ENCODE measurements at places on chromosomes 11 and 22.

DNA sequence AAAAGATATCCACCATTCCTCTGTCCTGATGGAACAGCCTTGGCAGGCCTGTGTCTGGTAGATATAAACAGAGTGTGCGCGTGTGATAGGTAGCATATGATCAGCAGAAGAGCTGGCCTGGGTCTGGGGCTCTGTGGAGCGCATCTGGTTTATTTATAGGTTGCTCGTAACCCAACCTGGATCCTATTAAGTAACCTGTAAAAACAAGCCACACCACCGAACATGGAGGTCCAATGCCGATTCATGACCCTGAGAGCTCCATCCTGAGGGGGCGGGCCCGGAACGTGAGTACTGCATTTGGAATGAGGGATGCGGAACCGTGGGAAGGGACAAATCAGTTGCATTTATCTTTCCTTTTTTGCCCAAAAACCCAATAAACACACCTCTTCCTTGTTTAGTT lies 31.9 kb upstream of the APOL5 start:
- DNase-seq = no peak

DNA sequence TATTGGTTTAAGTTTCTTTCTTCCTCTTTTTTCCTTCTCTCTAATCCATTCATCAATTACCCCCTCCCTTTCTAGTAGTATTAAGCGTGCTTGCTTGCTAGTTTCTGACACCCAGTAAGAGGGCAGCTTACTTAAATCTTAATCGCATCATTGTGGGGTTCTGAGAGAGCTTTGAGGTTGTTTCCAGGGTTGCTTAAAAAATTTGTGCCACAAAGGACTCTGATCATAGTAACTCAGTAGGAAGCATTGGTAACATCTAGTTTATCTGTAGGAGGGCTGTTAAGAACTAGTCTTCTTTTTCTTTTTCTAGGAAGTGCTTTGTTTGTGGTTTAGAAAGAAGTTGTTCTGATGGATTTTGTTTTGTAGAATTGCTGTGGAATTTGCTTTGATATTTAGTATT lies 45.3 kb downstream of the TMEM135 start:
- DNase-seq = no peak

DNA sequence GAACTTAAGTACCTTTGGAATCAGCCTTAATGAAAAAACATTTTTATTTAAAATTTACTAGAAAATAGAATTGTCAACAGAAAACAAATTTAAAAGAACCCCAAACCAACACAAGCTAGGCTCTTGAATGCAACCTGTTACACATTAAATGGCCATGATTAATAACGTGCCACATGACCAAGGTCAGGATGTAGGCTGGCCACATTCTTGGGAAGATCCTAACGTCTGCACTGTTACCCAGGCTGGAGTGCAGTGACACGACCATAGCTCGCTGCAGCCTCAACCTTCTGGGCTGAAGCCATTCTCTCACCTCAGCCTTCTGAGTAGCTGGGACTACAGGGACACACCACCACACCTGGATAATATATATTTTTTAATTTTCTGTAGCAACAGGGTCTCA lies 126.4 kb upstream of the APOA1 start:
- no peak for DNase-seq

- DNase-seq = peak; percentile 56
Observed at GRCh38 chr11:18720808-18721560, 5.0 kb downstream of the IGSF22 start.

DNA sequence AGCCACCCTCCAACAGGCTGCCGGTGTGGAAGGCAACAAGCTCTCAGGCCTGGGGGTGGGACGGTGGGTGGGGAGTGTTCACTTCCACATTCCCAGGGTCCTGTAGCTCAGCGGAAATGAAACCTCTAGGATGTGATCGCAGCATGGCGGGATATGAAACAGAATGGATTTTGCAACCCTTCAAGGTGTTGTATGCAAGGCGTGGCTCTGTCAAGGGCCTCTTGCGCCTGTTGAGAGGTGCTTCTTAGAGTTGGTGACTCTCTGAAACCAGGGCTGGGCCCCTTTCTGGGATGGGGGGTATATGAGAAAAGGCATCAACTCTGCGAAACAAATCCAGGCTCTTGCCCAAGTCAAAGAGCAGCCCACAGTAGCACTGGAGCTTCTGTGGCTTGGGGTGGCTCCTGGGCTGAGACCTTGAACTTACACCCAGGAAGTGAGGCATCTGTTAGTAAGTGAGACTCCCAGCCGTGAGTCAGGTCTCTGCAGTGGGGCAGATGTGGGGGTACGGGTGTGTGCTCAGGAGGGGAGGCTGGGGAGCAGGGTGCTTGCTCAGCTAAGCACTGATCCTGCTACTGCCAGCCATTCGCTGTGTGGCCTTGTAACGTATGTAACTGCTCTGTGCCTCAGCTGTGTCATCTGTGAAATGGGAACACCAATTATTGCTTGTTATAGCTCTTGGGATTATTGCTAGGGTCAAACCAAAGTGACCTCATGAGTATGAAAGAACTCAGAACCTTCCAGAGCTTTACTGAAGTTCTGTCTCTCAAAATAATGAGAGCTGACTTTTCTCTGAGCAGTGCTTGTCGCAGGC lies 28.3 kb downstream of the NECTIN1 start:
- DNase-seq = no peak

DNA sequence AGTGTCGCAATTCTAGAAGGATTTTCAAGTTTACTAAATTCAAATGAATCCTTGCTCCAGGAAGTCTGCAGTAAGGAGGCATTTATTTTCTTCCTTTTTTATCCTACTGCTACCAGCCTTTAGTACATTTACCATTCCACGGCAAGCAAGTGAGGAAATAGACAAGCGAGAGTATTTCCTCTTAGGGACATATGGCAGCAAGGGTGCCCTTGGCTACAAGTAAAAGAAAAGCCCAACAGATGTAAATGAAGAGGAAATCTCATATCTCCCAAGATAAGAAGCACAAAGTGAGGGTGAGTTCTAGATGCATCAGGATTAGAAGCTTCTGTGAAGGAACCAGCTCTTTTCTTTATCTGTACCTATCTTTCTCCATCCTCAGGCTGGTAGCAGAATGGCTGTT lies 37.8 kb upstream of the FZD4 start:
- no peak for DNase-seq

- DNase-seq = no peak
Observed at GRCh38 chr11:120759046-120759445, 247.5 kb downstream of the GRIK4 start.

GRCh38 chr11:15873501-15873900 lies 482.8 kb downstream of the SOX6 start:
- DNase-seq = no peak

DNA sequence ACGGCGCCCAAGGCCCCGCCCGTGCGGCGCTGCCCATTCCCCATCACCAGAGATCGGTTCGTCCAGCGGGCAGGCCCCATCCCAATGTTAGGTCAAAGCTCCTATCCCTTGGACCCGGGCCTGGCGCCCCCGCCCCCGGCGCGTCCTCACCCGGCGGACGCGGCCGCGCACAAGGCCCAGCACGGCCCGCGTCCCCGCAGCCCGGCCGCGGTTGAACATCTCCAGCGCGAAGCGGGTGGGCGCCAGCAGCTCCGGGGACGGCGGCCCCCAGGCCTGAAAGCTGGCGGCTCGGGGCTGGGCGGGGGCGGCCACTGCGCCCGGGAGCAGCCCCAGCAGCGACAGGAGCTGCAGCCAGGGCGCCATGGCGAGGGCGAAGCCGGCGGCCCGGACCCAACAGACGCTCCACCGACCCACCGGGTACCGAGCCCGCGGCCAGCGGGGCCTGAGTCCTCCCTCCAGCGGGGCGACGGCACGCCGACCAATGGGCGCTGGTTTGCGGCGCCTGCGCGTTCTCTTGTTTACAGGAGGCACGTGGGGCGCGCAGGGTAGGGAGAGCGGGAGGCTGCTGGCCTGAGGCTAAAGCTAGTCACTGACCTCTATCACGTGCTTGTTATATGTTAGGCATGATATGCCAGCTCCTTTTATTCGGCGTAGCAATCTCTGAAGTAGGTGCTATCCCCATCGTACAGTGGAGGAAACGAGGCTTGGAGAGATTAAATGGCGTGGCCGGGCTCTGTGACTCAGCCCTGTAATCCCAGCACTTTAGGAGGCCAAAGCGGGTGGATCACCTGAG lies at the start of gene CTSF:
Gene CTSF (minus strand): TSS at position 483 of the 793 bp plus-strand sequence. CDS start 120 bp downstream, at position 363.
- peak; percentile 45 for DNase-seq

DNA sequence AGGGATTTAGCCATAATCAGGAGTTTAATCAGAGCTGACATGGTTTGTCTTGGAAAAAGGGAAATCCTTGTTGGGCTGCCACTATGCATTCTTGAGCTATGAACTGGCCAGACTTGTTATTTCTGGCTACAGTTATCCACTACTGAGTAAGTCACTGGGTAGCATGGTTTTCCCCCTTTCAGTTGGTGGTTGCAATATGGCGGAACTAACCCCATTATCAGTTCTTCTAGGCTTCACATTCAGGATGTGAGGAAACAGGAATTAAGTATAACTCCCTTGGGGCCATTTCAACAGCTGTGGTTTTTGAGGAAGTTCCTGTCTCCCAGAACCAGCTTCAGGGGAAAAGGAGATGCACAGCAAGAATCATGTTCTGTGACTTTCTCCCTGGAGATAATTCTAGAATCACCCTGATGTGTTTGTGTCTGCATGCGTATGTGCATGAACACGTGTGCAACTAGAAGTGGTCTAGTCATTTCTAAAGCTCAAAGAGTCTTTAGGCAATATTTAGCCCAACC lies 103.0 kb upstream of the CD44 start:
- DNase-seq = no peak

DNA sequence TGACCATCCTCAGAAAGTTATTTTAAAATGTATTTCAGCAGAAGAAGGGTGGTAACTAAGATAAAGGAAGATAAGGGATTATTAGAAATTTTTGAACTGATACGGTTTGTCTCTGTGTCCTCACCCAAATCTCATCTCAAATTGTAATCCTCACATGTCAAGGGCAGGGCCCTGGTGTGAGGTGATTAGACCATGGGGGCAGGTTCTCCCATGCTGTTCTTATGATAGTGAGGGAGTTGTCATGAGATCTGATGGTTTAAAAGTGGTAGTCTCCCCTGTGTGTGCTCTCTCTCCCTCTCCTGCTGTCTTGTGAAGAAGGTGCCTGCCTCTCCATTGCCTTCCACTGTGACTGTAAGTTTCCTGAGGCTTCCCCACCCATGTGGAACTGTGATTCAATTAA lies 36.1 kb downstream of the CYP2R1 start:
- DNase-seq = no peak

DNA sequence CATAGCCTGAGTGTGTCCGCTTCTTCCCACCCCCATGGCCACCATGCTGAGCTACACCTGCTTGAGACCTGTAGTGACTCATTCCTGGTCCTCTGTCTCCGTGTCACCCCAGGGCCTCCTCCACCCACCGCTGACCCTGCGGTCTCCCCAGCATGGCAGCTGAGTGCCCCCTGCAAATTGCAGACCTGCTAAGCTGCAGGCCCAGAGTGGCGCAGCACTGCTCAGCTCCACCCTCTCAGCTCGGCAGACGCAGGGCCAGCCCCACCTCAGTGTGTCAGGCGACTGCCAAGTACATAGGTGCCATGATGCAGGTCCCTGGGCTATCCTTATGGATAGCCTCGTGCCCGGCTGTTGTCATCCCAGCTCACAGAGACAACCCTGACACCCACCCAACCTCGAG lies 13.1 kb downstream of the MS4A15 start:
- DNase-seq = no peak

GRCh38 chr11:73312851-73313327 lies 4.8 kb downstream of the ARHGEF17 start:
- no peak for DNase-seq

DNA sequence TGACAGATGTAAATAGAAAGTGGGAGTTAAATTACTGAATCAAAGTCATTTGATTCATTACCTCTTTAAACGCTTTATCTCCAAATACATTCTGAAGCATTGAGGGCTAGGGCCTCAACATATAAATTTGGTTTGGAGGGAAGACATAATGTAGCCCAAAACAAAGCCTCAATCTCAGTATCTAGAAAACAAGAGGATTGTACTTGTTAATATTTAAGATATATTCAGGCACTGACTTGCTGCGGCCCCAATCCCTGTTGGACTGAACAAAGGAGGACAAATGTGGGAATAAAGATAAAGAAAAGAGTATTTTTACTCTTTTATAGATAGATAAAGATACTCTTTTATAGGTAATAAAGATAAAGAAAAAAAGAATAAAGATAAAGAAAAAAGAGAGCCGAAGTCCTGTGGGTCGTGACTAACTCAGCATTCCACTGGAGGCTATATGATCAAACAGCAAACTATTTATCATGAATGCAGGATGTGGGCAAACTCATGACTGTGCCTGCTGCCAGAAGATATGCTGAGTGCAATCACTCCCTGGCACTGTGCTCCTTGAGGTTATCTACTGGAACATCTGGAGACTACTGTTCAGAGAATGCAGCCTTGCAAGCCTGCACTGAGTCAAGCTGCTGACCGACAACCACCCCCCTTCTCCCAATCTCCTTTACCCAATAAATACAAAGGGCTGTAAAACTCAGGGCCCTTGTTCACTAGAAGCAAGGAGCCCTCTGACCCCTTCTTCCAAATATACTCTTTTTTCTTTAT lies 6.9 kb downstream of the OR10V1 start:
- DNase-seq = no peak

Measured in thoracic aorta (tissue), 2 donors.